ENCODE measurements at places on chromosomes 7 and 10.

DNA sequence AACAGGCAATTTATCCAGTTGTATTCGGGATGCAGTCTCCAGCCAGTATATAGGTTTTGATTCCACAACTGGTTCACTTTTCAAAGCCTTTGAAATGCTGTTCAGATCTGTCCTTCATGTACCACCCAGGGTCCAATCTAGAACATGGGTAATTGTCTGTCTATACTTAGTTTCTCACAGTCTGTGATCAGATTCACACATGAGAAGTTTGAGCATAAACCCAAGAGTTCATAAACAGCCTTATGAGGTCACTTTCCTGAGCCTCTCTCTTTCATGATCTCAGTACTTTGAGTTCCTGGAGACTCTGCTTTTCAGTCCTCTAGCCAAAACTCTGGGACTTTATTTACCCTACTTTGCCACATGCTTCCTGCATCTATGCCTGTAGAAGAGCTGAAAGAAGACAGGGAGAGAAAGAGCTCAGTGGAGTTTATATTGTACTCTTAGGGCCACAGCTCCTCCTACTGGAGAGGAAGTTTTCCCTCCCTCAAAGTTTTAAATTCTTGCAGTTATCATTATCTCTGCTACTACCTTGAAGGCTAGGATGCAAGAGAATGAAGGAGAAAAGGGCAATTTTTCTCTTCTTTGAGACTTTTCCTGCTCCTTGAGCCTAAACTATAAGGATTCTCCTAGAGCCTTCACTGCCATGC lies 172.0 kb downstream of the ZEB1 start:
- H3K27me3 ChIP-seq, result no peaks in the 10 kb centered on the region
- DNase-seq, result no peak
- no peak overlapping the region for H3K4me3 ChIP-seq
- H3K27ac ChIP-seq, result no peak overlapping the region
- no peaks in the 10 kb centered on the region for H3K4me1 ChIP-seq

GRCh38 chr7:137443616-137444015 lies 100.1 kb upstream of the PTN start:
- no peak for DNase-seq
- no peaks in the 10 kb centered on the region for H3K36me3 ChIP-seq
- no peak overlapping the region for H3K4me3 ChIP-seq
- H3K27ac ChIP-seq, result no peak overlapping the region

DNA sequence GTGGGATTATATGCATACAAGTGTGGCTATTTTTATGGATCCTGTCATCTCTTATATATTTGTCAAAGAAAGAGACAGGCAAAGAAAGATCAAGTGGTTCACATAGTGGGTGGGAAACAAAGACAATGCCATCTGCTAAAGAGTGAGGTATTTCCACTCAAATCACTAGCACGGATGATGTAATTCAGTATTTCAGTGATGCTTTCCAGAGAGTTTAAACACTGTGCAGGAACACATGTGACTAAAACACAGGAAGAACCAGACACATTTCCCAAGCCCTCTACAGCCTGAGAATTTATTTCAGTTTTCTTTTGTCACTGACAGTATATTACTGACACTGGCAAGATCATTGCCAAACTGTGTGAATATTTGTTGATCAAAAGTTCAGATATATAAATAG lies 885.7 kb upstream of the CELF2 start:
- H3K27ac ChIP-seq, result no peak overlapping the region
- no peaks in the 10 kb centered on the region for H3K36me3 ChIP-seq
- no peak for DNase-seq
- H3K4me1 ChIP-seq, result no peaks in the 10 kb centered on the region
- no peak overlapping the region for H3K4me3 ChIP-seq

DNA sequence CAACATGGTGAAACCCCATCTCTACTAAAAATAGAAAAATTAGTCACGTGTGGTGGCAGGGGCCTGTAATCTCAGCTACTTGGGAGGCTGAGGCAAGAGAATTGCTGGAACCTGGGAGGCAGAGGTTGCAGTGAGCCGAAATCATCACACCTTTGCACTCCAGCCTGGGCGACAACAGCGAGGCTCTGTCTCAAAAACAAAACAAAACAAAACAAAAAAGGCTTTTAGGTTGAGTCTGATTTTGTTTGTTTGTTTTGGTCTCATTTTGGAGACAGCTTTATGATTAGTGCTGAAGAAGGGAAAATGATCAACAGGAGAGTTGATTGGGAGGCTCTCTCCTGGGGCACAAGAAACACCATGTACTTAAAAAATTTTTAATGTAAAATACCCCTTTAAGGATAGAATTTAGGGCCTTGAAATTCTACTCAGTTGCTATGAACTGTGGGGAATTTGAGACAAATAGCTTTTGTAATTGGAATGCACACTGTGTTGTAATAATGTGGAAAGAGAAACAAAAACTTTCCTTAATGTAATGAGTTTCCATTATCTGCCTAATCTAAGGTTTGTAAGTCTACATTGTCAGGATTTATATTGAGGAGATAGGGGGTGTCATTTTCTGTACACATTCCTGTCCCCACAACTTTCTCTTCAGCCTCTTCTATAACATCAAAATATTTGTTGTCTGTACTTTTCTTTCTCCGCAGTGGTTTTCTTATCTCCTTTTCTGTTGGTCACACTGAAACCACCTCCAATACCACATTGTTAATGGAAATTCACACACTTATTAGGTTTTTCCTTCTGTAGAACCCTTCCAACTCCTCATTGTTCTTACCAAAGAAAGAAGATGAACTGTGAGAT lies 41.3 kb downstream of the ARID5B start:
- no peaks in the 10 kb centered on the region for H3K27me3 ChIP-seq
- peaks cover 3% of the 10 kb centered on the region for H3K4me1 ChIP-seq
- H3K36me3 ChIP-seq, result no peaks in the 10 kb centered on the region
- no peak for DNase-seq
- no peak overlapping the region for H3K4me3 ChIP-seq

DNA sequence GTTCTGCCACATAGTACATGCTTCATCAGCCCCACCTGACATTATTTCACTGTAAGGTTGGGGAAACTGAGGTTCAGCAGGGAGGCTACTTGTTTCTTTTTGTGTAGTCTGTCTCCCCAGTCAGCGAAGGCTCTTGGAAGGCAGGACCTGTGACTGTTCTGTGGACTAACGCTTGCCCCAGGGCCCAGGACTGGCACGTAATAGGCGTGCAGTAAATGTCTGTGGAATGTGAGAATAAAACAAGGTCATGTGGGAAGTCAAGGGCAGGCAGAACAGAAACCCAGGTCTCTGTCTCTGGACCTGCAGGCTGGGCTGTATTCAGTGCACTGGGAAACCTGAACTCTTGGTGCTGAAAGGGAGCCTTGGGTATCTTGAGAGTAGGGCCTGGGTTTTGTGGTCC lies 168.7 kb downstream of the RPS24 start:
- no peaks in the 10 kb centered on the region for H3K36me3 ChIP-seq
- H3K4me3 ChIP-seq, result no peak overlapping the region
- no peak for DNase-seq
- H3K4me1 ChIP-seq, result peaks cover 8% of the 10 kb centered on the region
- no peaks in the 10 kb centered on the region for H3K27me3 ChIP-seq

DNA sequence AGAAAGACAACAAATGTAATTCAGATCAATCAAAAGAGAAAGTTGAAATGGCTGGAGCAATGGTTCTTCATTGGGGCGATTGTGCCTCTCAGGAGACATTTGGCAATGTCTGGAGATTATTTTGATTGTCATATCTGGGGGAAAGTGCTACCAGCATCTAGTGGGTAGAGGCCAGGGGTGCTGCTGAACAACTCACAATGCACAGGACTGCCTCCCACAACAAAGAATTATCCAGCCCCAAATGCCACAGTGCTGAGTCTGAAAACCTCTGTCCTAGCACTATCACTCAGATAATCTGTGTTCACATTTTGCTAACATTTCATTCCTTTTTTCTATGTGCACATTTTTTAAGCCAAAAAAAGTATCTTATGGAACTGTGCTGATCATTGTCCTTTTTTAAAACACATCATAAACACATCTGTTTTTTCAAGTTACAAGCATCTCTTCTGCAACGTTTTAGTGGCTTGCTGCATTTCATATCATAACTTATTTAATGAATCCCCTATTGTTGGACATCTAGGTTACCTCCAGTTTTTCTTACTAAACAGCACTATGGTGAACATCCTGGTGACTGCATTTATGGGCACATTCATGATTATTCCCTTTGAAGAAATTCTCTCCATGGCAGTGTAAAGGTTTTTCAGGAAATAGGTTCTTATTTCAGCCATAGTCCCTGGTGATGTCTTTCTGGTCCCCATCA lies 114.2 kb downstream of the C10orf105 start:
- no peaks in the 10 kb centered on the region for H3K4me1 ChIP-seq
- no peaks in the 10 kb centered on the region for H3K36me3 ChIP-seq
- no peak overlapping the region for H3K27ac ChIP-seq
- no peaks in the 10 kb centered on the region for H3K27me3 ChIP-seq
- no peak for DNase-seq

GRCh38 chr10:125788156-125789034 lies 12.8 kb upstream of the MMP21 start:
- DNase-seq, result no peak
- no peak overlapping the region for H3K4me3 ChIP-seq
- no peaks in the 10 kb centered on the region for H3K27me3 ChIP-seq
- no peaks in the 10 kb centered on the region for H3K36me3 ChIP-seq

DNA sequence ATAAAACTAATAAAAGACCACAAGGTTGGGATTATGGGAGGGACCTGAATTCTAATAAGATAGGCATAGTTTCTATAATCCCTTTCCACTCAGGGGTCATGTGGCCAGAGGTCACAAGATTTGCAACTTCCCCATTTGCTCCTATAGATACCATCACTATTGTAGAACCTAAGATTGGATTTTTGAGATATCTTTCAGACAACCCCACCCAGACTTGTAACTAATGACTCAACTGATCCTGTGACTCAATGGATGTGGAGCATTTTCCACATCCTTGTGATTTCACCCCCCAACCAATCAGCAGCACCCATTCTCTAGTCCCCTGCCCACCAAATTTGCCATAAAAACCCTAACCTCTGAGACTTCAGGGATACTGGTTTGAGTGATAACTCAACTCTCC lies 51.9 kb upstream of the PIK3AP1 start:
- no peak overlapping the region for H3K27ac ChIP-seq
- H3K36me3 ChIP-seq, result no peaks in the 10 kb centered on the region
- DNase-seq, result no peak
- no peaks in the 10 kb centered on the region for H3K4me1 ChIP-seq
- H3K4me3 ChIP-seq, result no peak overlapping the region
- no peaks in the 10 kb centered on the region for H3K27me3 ChIP-seq

DNA sequence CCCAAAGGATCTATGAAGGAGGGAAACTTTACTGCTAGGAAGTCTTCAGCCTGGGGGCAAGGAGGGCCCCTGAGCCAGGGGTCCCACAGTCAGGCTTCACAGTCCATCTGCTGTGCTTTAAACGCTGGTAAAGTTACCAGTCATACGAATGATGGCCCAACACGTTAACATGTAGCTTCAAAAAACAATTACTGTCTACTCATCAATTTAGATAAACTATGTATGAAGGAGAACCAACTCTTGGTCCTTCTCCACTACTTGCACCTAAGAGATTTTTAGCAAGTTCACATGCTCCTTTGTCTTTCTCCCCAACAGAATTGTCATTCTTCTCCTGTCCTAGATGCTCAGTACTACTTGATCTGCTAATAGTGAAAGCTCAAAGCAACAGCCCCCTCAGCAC lies 16.6 kb downstream of the JCAD start:
- H3K4me1 ChIP-seq, result peaks cover 3% of the 10 kb centered on the region
- DNase-seq, result no peak
- H3K36me3 ChIP-seq, result no peaks in the 10 kb centered on the region
- H3K27ac ChIP-seq, result no peak overlapping the region
- no peak overlapping the region for H3K4me3 ChIP-seq

GRCh38 chr10:58593008-58593407 lies 80.3 kb downstream of the BICC1 start:
- no peak overlapping the region for H3K4me3 ChIP-seq
- no peaks in the 10 kb centered on the region for H3K36me3 ChIP-seq
- H3K4me1 ChIP-seq, result peaks cover 7% of the 10 kb centered on the region
- H3K27ac ChIP-seq, result no peak overlapping the region

- H3K4me3 ChIP-seq, result no peak overlapping the region
- H3K27ac ChIP-seq, result no peak overlapping the region
- no peaks in the 10 kb centered on the region for H3K36me3 ChIP-seq
Measured at GRCh38 chr10:66783316-66783715, 142.5 kb upstream of the LRRTM3 start.

DNA sequence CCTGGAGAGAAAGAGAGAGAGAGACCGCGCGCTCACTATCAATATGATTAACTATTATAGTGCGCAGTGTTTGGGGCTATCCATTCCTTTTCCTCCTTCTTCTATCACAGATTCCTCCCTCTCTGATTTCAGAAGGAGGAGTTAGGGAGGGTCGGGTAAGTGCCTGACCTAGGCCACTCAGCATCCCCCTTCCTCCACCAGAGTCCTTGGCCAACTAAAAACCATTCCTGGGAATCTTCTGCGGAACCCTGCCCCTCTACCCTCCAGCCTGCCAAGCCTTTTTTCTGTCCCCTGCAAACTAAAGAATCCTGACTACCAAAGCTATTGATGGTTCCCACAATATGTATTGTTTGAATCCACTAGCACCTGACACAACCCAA lies 256.2 kb upstream of the NFE2L3 start:
- no peaks in the 10 kb centered on the region for H3K27me3 ChIP-seq
- H3K27ac ChIP-seq, result peak overlapping the region; percentile 68
- H3K4me1 ChIP-seq, result peaks cover 6% of the 10 kb centered on the region
- DNase-seq, result no peak

DNA sequence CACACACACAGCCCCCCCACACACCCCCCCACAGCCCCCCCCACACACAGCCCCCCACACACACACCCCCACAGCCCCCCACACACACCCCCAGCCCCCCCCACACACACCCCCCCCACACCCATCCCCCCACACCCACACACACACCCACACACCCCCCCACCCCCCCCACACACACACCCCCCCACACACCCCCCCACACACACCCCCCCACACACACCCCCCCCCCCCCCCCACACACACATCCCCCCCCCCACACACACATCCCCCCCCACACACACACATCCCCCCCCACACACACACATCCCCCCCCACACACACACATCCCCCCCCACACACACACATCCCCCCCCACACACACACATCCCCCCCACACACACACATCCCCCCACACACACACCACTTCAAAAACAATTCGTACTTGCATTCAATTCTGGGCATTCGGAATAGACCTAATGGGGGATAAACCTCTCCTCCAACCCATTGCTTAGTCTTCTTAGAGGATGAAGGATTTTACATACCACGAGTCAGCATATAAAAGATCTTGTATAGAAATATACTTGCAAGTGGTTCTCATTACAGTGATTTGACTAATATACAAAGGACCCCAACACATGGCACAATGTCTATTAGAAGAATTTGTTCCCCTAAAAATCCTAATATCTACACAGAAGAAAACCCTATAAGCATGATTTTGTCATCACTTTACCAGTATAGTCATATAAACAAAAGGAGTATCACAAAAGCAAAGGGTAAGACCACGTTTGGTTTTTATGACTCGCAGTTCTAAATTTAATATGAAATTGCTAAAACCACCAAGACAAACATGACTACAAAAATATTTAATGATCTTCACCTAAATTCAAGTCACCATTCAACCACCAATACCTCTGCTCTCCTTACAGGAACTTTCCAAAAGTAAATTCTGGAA lies 80.9 kb downstream of the DIP2C start:
- H3K4me3 ChIP-seq, result no peak overlapping the region
- H3K36me3 ChIP-seq, result no peaks in the 10 kb centered on the region
- DNase-seq, result no peak
- H3K27me3 ChIP-seq, result no peaks in the 10 kb centered on the region
- H3K27ac ChIP-seq, result no peak overlapping the region
